ENCODE measurements at places on chromosomes 5 and 9.

- DNase-seq: no peak
Measured at GRCh38 chr9:124853605-124854143, 414 bp downstream of the WDR38 start.

- DNase-seq: no peak
Measured at GRCh38 chr5:73214306-73214705, 41.3 kb downstream of the TMEM174 start.

GRCh38 chr5:65654713-65655112 is 29.9 kb downstream of the SHLD3 start:
- DNase-seq: no peak

DNA sequence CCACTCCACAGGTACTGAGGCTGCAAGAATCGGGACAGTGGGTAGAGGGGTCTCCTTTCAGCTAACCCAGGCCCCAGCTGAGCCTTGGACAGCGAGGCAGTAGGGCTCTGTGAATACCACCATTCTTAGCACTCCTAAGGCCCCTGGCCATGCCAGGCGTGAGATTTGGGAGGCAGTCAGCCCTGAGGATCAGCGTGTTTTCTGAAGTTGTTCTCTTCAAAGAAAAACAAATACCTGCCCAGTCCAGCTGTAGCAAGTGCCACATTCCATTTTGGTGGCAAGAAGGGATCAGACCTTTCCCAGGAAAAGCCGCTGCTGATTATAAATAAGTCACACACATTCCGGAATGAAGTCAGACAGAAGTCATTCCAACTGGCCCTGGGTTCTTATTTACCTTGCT is 47.8 kb downstream of the RALGPS1 start:
- DNase-seq: no peak

GRCh38 chr5:101866473-101866872 is 429.6 kb downstream of the SLCO4C1 start:
- DNase-seq: no peak

DNA sequence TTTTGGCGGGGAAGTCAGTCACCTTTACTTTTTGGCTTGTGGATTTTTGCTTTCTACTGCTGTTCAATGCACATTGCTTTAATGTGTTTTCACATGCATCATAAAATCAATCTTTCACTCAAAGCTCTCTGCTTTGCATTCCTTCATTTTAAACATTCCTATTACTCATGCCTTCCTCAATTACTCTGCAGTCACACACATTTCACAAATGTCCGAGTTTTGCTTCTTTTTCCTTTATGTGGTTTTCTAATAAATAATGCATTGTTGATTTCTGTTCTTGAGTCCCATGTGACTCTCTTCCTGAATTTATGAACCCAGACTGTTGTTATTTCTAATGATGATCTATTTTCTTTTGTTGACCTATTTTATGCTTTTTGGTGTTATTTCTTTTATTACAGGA is 82.3 kb upstream of the EPB41L4B start:
- no peak for DNase-seq

DNA sequence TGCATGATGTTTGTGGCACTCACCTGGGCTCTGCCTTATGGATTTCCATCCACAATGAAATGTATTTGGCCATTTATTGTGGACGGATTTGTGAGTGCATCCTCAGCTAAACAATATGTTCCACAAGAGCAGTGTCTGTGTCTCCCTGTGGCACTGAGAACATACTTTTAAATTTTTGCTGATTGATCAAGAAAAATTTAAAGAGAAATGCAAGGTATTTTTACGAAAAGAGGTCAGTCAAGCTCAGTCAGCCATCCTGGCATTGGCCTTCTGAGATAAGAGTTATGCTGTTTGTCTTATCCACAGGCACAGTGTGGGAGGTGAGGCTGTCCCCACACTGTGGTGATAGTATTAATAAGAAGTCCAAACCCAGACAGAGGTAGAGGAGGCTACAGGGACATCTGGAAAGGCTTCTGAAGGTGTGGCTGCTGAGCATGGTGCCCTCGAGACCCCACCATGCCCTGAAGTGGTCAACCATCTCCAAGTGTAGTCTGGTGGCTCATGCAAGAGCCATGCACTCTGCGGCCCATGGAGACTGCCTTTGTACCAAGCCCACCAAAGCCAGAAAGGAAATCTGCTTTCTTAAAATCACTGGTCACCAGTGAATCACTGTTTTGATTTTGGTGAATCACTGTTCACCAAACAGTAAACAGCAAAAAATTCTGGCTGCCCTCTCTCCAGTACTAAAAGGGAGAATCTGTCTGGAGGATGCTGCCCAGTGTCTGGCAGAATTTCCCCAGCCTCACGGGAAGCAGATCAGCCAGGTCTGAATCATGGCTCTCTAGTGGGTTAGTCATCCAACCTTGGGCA is 28.8 kb downstream of the SPOCK1 start:
- DNase-seq: no peak

DNA sequence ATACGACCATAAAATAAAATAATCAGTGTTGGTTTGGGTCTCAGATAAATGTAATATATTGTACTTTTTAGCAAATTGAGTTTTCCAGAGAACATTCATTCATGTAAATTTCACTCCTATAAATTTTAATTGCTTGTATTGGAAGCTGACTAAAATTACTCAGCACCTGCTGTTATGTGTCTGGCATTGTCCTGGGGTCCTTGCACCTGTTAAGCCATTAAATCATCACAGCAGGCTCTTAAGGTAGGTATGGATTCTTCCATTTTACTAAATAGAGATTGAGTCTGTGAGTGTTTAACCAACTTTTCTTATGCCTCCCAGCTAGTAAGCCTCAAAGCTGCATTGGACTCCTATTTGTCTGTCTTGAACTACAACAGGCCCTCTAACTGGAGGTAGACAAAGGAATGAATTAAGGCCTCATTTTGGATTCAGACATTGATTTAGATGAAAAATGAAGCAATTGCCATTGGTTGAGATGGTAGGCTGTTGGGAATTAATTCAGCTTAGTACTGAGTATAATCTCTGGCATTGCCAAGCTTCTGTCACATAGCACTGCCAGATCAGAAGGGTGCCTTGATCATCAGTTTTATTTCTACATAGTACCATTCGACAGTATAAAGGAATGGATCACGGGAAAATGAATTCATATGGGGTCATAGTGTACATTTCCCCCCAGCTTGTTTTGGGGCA is 78.9 kb downstream of the PARP8 start:
- no peak for DNase-seq

DNA sequence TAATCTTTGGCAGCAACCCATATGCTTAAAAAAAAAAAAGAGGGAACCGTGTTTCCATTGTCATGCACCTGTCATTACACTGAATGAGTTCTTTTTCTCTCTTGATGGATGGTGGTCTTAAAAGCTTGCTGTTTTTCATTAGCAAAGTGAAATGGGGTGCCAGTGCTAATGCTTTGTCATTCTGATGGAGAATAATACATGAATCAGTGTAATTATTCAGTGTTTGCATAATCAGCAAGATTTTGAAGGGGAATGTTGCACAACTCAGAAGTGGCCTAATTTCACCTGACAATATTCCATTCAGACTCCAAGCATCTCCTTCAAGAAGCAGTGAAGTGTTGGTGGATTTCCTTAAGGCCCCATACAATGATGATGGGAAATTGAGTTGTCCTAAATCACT is 38.1 kb downstream of the MAP1B start:
- no peak for DNase-seq

- no peak for DNase-seq
Measured at GRCh38 chr5:156883316-156883875, 33.3 kb downstream of the PPP1R2B start.

- no peak for DNase-seq
Measured at GRCh38 chr9:89729954-89730530, 125.2 kb downstream of the GADD45G start.

GRCh38 chr5:74541381-74541781 is 99.1 kb downstream of the ENC1 start:
- no peak for DNase-seq

DNA sequence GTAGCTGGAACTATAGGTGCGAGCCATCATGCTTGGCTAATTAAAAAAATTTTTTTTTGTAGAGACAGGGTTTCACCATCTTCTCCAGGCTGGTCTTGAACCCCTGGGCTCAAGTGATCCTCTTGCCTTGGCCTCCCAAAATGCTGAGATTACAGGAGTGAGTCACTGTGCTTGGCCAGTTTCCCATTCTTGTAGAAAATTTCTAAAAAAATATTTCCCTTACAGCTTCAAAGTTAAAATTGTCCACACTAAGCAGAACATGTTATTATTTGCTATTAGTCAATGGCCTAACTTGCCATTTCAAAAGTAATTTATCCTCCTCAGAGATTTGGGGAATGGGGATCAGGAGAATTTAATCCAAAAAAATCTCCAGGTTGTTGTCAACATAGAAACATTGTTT is 40.1 kb downstream of the SLC38A9 start:
- no peak for DNase-seq

DNA sequence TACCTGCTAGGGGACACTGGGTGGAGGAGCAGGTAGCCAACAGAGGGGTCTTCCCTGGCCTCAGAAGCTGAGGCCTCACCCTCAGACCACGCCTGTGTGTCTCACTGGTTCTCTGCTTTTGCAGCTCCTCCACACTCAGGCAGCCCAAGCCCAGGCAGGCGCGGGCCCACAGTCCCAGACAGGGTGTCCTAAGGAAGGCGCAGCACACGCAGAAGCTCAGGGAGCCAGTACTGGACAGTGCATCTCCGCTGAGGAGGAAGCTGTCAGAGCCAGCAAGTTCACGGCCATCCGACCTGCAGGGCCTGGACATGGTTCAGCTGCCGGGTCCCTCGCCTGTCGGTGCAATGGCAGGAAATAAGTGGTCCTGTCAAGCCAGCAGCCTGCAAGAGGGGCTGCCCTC is 25.3 kb downstream of the CFAP90 start:
- DNase-seq: no peak

DNA sequence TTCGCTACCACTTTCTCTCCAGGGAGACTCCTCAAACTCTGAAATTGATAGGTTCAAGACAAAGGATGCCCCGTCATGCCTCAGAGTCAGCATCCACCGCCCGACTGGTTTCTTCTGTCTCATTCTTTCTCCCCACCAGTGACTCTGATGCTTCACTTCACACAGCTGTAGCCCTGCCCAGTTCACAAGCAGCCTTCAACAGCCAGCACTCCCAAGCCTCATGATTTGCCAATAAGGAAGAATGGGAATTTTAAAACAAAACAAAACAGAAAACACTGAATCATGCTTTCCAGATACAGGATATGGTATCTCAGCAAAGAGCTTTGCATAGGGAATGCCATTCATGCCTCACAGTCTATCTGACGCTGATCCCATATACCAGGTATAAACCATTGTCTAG is 371.2 kb upstream of the RORB start:
- DNase-seq: no peak

GRCh38 chr9:122789256-122790046 is 718 bp downstream of the OR5C1 start:
- no peak for DNase-seq

- DNase-seq: peak; percentile 63
Measured at GRCh38 chr9:92608909-92609445, 61.0 kb downstream of the IPPK start.

- DNase-seq: peak; percentile 13
Measured at GRCh38 chr9:129555512-129556215, 65.2 kb downstream of the C9orf50 start.

DNA sequence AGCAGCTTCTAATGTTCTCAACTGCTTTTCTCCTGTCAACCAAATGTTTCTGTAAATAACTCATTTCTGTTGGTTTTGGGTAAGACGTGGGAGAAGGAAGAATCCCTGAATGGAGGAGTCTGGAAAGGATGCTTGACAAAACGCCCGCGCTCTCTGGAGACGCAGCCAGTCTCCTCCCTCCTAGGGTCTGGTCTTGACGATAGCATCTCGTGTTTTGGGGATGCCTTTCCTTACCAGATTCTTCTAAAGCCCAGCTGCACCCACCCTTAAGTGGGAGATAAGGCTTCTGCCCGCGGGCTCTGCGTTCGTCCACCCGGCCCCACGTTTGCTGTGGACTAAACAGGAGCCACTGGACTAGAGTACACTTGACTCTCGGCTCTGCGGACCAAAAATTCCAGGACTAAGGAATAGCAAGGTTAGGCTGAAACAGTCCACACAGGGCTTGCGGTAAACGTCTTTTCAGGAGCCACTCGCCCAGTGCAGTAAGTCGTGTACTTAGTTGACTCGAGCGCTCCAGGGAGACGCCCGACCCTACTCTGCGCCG is 491 bp upstream of the CTSL start:
- peak; percentile 63 for DNase-seq

DNA sequence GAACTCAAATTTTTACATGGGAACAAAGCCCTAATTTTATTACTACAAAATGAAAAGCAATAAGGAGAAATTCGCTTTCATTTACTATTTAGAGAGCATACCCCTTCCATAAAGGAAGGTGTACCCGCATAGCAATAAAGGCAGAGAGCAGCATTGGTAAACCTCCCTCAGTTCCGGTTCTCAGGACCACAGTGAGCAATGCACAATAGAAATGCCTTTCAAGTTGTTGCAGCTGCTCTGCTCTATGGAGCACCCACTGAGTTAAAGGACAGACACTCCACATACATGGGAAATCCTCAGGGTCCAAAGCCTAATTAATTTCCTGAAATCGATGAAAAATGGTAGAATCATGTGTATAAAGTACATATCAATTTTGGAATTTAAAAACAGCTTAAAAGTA is 89.9 kb upstream of the MPDZ start:
- DNase-seq: peak; percentile 5

GRCh38 chr9:128419061-128419925 is 1.4 kb upstream of the CERCAM start:
- DNase-seq: peak; percentile 66

- no peak for DNase-seq
Measured at GRCh38 chr5:108257996-108258395, 123.9 kb downstream of the FBXL17 start.

DNA sequence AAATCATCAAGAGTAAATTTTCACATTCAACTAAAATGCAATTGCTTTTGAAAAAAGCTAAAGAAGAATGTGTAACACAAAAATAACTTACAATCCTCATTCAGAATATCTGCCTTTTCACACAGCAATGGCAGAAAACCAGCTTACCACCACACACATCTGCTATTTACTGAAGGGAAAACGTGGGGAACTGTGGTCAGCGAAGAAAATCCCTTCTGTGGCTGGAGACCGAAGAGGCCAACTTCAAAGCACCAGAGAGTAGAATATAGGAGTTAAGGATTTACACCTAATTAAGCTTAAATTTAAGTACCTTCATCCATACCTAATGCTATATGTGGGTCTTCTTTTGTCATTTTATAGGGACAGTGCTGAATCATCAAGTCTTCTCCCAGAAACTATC is 339.6 kb downstream of the DEPDC1B start:
- DNase-seq: no peak

DNA sequence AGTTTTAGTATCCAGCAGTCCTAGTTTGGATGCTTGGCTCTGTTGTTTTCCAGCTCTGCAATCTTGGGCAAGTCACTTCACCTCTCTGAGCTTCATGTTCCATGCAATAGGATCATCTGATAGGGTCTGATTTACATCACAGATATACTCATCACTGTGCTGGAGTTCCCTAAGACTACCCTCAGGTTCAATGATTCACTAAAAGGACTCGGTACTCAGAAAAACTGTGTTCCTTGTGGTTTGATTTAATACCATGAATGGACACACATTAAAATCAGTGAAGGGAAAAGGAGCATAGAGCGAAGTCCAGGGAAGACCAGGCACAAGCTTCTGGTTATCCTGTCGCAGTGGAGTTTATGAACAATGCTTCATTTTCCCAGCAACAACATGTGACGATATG is 119.9 kb upstream of the EFNA5 start:
- no peak for DNase-seq

All from H7 (cell line).